ENCODE measurements at places on chromosomes 7 and 10.
A peak's percentile ranks its signal among the peaks of the same experiment; 100 is the strongest.

- no peaks in the 10 kb centered on the region for H3K36me3 ChIP-seq
- no peaks in the 10 kb centered on the region for H3K27me3 ChIP-seq
- no peak for DNase-seq
- no peak overlapping the region for H3K27ac ChIP-seq
Measured at GRCh38 chr7:20306180-20306946, 24.3 kb upstream of the ITGB8 start.

- no peak for DNase-seq
- no peaks in the 10 kb centered on the region for H3K4me1 ChIP-seq
- no peak overlapping the region for H3K4me3 ChIP-seq
- H3K27me3 ChIP-seq = no peaks in the 10 kb centered on the region
Measured at GRCh38 chr10:30207485-30208052, 141.5 kb downstream of the MTPAP start.

- no peak overlapping the region for H3K27ac ChIP-seq
- no peaks in the 10 kb centered on the region for H3K27me3 ChIP-seq
- H3K36me3 ChIP-seq = no peaks in the 10 kb centered on the region
- no peak overlapping the region for H3K4me3 ChIP-seq
Measured at GRCh38 chr10:126423732-126424491, 35.6 kb upstream of the ADAM12 start.

DNA sequence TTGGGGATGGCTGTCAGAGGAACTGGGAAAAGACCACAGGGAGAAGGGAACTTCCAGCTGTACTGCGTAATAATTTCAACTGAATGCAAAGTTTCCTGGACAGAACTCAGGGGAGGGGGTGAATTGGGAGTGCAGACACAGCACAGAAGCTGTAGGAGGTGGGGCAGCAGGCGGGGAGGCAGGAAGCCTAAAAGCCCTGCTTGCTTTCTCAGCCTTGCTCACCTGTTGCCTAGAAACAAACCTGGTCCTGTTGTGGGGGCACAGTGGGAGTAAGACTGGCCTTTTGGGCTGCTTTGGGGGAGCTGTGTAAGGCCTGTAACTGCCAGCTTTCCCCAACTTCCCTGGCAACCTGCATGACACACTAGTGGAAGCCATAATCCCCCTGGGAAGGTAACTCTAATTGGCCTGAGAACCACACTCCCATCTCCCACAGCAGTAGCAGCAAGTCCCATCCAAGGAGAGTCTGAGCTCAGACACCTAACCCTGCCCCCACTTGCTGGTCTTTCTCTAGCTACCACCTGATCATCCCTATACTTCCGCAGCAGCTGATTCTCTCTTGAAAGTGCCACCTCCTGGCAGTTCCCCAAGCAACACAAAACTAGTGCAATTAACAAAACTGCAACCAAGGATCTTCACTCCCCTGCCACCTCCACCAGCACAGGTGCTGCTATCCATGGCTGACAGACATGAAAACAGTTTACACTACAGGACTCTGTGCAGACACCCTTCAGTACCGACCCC, 1239.3 kb downstream of the SORCS1 start:
- no peaks in the 10 kb centered on the region for H3K4me1 ChIP-seq
- no peak overlapping the region for H3K4me3 ChIP-seq

DNA sequence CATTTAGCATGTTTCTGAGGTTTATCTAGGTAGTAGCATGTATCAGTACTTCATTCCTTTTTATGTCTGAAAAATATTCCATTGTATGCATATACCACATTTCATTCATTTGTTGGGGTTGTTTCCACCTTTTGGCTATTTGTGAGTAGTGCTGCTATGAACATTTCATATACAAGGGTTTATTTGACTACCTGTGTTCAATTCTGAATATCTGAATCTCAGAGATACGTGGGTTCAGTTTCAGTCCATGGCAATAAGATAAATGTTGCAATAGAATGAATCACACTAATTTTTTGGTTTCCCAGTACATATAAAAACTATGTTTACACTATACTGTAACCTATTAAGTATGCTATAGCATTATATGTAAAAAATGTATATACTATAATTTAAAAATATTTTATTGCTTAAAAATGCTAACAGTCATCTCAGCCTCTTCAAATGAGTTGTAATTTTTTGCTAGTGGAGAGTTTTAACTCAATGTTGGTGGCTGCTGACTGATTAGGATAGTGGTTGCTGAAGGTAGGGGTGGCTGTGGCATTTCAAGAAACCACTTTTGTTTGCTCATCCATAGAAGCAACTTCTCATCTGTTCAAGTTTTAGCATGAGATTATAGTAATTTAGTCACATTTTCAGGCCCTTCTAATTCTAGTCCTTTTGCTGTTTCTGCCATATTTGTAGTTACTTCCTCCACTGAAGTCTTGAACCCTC, 13.9 kb downstream of the PLEKHA1 start:
- no peak overlapping the region for H3K4me3 ChIP-seq
- no peaks in the 10 kb centered on the region for H3K36me3 ChIP-seq
- no peaks in the 10 kb centered on the region for H3K4me1 ChIP-seq
- no peak overlapping the region for H3K27ac ChIP-seq
- no peak for DNase-seq
- no peaks in the 10 kb centered on the region for H3K27me3 ChIP-seq

DNA sequence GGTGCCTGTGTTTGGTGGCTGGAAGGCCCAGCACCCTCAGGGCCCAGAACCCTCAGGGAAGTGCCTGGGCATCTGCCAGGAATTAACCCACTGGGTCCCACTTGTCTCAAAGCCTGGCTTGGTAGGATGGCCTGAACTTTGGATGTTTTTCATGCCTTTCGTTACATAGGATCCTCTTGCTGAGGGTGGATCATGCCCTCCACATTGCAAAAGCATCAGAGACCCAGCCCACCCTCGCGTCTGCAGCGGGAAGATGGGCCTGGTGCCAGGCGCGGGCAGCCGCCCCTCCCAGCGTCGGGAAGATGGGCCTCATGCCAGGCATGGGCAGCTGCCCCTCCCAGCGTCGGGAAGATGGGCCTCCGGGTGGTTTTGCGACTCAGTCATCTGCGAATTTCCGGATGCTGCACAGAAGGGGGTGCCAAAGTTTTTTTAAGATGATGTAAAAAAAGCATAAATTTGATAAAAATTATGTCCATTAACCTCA, 51.9 kb upstream of the PRKAR1B start:
- H3K4me1 ChIP-seq = no peaks in the 10 kb centered on the region
- no peaks in the 10 kb centered on the region for H3K27me3 ChIP-seq
- no peak overlapping the region for H3K27ac ChIP-seq
- DNase-seq = no peak

DNA sequence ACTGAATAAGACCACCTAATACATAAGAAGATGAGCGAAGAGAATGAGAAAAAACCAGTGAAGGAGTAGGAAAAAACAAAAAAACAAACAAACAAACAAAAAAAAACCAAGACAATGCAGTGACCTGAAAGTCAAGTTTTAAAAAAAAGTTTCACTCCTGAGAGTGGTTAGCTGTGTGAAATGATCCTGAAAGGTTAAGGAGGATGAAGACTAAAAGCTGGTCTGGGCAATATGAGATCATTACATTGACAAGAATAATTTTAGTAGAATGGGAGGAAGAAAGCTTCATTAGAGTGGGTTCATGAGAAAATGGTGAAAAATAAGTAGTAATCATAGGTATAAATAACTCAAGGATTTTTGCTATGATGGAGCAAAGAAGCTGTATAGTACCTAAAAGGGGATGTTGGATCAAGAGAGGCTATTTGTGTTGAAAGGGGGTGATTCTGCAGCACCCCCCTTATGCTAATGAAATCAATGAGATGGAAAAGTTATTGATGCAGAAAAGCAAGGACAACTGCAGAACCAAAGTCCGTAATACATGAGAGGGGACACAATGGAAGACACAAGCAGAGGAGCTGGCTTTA, 80.2 kb downstream of the KMT2C start:
- H3K27me3 ChIP-seq = no peaks in the 10 kb centered on the region
- H3K36me3 ChIP-seq = no peaks in the 10 kb centered on the region
- no peak for DNase-seq
- H3K4me3 ChIP-seq = no peak overlapping the region
- H3K27ac ChIP-seq = no peak overlapping the region
- H3K4me1 ChIP-seq = no peaks in the 10 kb centered on the region

DNA sequence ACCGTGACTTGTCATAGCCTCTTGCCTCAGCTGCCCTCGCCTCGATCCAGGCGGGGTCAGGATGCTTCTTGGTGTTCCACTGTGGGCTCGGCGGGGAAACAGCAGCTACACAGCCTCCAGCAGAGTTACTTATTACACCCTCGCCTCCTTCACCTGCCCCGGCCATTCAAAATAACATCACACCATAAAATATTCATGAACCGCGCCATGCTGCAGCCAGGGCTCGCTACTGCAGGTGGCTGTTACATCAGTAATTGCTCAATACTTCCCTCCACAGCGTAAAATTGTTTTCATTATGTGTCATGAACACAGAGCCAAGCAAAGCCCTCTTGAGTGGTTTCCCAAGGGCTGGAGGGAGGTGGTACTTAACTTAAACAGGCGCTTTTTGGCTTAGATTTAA, 241.5 kb upstream of the SP8 start:
- H3K4me1 ChIP-seq = no peaks in the 10 kb centered on the region
- no peak for DNase-seq
- H3K27ac ChIP-seq = no peak overlapping the region
- H3K4me3 ChIP-seq = no peak overlapping the region
- H3K27me3 ChIP-seq = no peaks in the 10 kb centered on the region

DNA sequence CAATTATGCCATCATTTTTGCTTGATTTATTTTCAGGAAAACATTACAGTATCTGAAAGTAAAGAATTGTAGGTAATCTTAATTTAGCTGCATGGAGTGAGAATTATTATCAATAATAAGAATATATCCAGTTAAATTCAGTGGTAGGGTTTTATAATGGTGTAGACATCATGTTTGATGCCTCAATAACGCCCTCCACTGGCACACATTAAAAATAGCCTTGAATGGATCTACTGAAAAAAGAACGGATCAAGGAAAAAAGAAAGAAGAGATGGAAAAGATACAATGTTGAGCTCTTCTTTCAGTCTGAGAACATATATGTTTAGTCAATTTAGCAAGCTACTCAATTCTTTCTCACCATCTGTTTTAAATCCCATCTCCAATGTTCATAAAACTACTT, 319.2 kb downstream of the CDC14C start:
- no peak overlapping the region for H3K27ac ChIP-seq
- H3K4me1 ChIP-seq = no peaks in the 10 kb centered on the region
- H3K27me3 ChIP-seq = no peaks in the 10 kb centered on the region
- no peak overlapping the region for H3K4me3 ChIP-seq
- no peaks in the 10 kb centered on the region for H3K36me3 ChIP-seq
- no peak for DNase-seq

- no peak overlapping the region for H3K27ac ChIP-seq
- no peak for DNase-seq
- no peaks in the 10 kb centered on the region for H3K27me3 ChIP-seq
Measured at GRCh38 chr10:30018496-30018895, 40.9 kb downstream of the JCAD start.

GRCh38 chr7:47318395-47319182, 263.3 kb downstream of the TNS3 start:
- no peaks in the 10 kb centered on the region for H3K36me3 ChIP-seq

- H3K27ac ChIP-seq = no peak overlapping the region
- no peak for DNase-seq
- no peaks in the 10 kb centered on the region for H3K4me1 ChIP-seq
- H3K4me3 ChIP-seq = no peak overlapping the region
Measured at GRCh38 chr7:155788616-155789000, 23.7 kb downstream of the SHH start.

- H3K4me3 ChIP-seq = peak overlapping the region; percentile 17
- H3K36me3 ChIP-seq = no peaks in the 10 kb centered on the region
- no peak overlapping the region for H3K27ac ChIP-seq
- H3K4me1 ChIP-seq = peaks cover 9% of the 10 kb centered on the region
Measured at GRCh38 chr7:155809947-155810769, 2.1 kb downstream of the SHH start.

DNA sequence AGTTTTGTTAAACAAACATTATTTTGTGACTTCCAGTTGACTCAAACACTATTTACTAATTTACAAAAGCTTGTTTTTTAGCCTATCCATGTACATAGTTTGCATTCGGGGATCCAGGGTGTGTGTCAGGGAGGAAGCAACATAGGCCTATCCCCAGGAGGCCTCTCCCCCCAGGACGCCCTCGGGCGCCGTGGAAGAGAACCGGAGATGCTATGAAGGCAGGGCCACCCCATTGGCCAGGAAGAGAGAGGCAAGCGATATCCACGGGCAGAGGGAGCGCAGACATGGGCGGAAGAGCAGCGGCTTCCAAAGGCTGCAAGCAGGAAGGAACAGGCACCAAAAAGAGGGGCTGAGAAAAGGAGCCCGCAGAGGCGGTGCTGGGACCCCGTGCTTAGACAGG, 38.3 kb upstream of the EGFR start:
- H3K36me3 ChIP-seq = no peaks in the 10 kb centered on the region
- no peak for DNase-seq
- no peak overlapping the region for H3K27ac ChIP-seq
- H3K4me3 ChIP-seq = no peak overlapping the region
- H3K27me3 ChIP-seq = no peaks in the 10 kb centered on the region

GRCh38 chr7:141956084-141956483, 9.3 kb upstream of the CLEC5A start:
- DNase-seq = no peak
- no peaks in the 10 kb centered on the region for H3K36me3 ChIP-seq
- no peaks in the 10 kb centered on the region for H3K27me3 ChIP-seq
- no peak overlapping the region for H3K4me3 ChIP-seq
- no peak overlapping the region for H3K27ac ChIP-seq
- H3K4me1 ChIP-seq = no peaks in the 10 kb centered on the region

GRCh38 chr7:41224063-41224763, 478.7 kb downstream of the INHBA start:
- H3K4me3 ChIP-seq = no peak overlapping the region
- H3K27me3 ChIP-seq = no peaks in the 10 kb centered on the region
- DNase-seq = peak; percentile 20
- H3K27ac ChIP-seq = no peak overlapping the region

GRCh38 chr7:86647385-86648094, 3.8 kb downstream of the GRM3 start:
- H3K4me3 ChIP-seq = no peak overlapping the region
- peaks cover 8% of the 10 kb centered on the region for H3K27me3 ChIP-seq
- H3K27ac ChIP-seq = no peak overlapping the region
- no peaks in the 10 kb centered on the region for H3K36me3 ChIP-seq
- no peaks in the 10 kb centered on the region for H3K4me1 ChIP-seq
- no peak for DNase-seq

DNA sequence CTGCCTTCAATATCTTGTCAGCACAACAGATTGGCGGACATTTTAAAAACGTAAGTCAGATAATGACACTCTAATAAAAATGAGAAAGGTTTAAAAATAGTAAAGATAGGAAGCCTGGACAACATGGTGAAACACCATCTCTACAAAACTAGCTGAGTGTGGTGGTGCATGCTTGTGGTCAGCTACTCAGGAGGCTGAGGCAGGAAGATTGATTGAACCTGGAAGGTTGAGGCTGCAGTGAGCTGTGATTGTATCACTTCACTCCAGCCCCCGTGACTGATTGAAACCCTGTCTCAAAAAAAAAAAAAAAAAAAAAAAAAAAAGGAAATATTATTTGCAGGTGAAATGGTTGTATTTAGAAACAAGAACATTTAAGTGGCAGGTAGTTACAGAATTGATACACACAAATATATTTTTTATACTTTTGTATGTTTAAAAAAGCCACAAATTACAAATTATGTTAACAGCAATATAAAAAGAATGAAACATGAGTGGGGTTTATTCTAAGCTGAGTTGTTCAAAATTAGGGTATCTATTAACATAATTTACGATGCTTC, 141.9 kb downstream of the ADK start:
- H3K27ac ChIP-seq = no peak overlapping the region
- H3K4me1 ChIP-seq = no peaks in the 10 kb centered on the region
- H3K27me3 ChIP-seq = no peaks in the 10 kb centered on the region

Data from prostate gland (tissue), 2 donors.